ENCODE measurements at places on chromosomes 3 and 15.

DNA sequence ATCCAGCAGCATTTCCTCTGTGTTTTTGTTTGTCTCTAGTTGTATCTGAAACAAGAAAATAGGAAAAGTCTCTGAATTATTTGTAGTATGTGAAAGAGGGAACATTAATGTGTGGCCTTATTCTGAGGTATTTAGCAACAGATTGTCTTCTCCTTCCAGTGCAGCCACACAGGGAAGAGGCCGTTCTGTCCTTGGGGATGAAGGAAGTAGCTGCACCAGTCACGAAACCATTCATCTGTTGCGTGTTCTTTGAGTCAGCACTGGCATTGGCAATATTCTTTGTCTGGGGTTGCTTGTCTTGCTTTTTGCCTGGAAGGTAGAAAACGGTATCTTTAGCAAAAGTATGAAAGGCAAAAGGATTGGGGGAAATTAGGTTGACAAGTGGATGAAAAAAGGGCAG, 91.6 kb downstream of the CDIN1 start:
- no peak for DNase-seq

DNA sequence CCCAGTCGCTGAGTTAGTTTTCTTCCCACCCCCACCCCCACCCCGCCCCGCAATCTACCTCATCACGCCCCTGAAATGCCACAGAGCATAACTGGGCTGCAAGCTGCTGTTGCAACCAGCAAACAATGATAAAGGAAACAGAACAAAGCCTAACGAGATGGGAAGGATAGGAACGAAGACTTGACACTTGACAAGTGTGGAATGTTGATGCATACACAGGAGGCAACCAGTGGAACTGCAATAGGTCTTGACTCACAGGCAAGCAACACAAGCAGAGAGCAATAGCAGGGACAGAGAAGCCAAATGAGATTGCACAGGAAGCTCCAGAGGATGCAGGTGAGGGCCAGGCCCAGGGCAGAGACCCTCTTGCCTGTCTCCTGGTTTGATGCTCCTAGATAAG, 225.9 kb downstream of the IGSF11 start:
- no peak for DNase-seq

GRCh38 chr3:122497425-122497824, 17.3 kb downstream of the KPNA1 start:
- DNase-seq, result no peak

GRCh38 chr3:19920401-19921080, 13.5 kb downstream of the EFHB start:
- no peak for DNase-seq

DNA sequence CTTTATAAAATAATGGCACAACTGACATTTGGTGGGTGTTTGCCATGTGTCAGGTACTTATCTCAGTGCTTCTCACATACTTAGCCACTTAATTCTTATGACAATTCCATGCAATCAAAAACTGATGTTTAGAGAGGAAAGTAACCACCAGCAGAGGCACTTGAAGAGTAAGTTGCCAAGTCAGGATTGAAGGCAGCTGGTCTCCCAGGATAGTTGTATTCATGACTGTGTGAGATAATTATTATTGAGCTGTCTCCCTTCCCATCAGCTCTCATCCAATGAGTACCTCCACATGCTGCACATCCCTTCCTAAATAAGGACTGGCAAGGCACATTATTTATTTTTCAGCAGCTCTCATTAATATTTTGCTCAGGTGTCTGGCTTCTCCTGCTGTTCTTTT, 4.8 kb downstream of the VEPH1 start:
- no peak for DNase-seq

DNA sequence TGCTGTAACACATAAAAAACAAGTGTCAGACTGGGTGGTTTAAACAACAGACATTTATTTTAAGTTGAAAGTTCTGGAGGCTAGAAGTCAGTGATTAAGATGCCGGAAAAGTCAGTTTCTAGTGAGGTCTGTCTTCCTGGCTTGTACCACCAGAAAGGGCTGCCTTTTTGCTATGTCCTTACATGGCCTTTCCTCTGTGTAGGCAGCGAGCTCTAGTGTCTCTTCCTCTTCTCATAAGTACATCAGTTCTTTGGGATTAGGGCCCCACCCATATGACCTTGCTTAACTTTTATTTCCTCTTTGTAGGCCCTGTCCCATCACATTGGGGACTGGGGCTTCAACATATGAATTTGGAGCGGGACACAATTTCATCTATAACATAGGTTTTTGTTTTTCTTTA, 128.0 kb downstream of the BBX start:
- no peak for DNase-seq

DNA sequence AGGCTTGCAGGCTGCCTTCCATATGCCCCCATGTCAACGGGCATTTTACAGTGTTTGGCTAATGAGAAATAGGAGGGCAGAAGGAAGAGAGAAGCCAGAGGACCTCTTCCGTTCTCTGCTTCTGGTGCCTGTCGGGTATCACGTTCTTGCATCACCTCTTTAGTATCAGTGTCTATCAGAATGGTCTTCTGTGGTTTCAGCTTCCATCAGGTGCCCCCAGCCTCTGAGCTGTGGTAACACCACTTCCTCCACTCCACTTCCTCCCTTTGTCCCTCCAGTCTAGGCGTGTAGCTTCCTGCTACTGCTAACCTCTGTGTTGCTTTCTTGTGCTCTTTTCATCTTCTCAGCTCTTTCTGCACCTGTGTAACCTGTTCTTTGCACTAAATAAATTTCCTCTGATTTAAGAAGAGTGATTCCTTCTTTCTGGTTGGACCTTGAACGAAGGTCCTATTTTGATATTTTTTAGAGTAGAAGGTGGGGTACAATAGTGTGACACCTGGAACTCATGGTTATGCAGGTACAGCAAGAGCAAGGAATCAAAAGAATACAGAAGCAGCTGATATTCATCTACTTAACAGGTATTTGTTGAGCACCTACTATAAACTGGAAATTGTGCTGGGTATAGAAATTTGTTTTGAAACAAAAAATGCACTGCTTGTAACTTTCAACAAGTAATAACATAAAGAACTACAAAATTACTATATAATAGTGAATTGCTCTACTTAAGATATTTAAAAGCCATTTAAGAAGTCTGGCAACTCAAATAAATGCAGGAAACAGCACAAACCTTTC, 27.4 kb upstream of the FOXB1 start:
- no peak for DNase-seq

GRCh38 chr3:155835341-155836071, 18.7 kb downstream of the SLC33A1 start:
- DNase-seq, result no peak

- no peak for DNase-seq
Observed at GRCh38 chr3:128555098-128555825, 62.3 kb upstream of the GATA2 start.

GRCh38 chr3:23809840-23810342, 4.1 kb downstream of the UBE2E1 start:
- DNase-seq, result no peak

DNA sequence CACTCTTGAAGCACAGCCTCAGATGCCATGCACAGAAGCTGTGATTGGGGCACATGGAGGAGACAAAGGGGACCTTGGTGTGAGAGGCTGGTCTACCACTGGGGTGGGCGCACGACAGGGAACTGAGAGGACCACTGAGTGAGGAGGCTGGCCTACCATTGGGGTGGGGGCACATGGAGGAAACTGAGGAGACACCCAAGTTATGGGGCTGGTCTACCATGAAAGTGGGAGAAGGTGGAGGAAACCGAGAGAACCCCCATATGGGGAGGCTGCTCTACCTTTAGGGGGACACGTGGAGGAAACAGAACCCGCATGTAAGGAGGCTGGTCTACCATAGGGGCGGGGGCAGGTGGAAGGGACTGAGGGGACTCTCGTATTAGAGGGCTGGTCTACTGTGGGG, 153.4 kb downstream of the FBLN2 start:
- no peak for DNase-seq

- DNase-seq, result no peak
Observed at GRCh38 chr3:59412516-59412915, 362.7 kb upstream of the CFAP20DC start.

DNA sequence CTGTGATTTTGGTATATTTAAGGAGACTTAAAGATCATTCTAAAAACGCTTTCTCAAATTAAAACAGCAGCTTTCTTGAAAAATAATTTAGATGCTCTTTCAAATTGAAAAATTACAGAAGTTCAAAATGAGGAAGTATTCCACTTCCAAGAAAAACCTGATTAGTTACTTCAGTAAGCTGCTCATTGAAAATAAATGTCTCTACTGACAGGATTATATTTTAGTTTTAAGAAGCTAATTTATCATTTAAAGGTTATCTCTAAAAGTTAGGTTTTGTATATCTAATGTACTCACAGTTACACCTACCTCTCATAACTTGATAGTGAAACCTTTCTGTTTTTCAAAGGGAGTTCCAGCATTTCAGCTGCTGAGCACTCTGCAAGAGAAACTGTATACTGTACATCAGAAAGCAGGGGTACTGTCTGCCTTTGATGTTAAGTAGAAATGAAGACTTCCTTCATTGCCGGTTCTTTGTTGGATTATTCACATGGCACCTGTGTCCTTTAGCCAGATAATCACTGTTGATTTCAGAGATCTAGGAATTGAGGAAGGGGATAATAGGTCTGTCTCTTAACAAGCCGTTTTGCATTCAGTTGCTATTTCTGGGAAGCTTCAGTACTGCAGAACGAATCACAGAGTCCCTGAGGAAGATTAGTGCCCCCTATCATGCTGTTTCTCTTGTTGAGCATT, 161.6 kb downstream of the TCF12 start:
- no peak for DNase-seq

- DNase-seq, result no peak
Observed at GRCh38 chr15:73015493-73015892, 36.8 kb upstream of the NEO1 start.

GRCh38 chr15:101672298-101672697, 20.1 kb upstream of the TM2D3 start:
- DNase-seq, result no peak

DNA sequence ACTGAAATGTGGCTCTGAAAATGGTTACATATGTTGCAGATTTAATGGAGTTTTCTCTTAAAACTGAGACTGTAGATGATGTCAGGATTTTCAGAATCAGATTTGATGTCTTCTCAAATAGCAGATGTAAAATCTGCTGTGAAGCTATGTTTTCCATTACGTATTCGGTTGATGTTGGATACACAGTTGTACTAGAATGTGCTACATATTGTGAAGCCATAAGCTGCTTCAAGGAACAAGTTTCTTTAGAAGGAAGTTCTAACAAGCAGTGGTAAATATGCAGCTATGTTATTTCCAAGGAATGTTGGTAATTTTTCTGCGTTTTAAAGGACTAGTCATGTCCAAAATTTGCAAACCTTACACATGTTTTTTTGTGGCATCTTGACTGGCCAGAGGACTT, 197.7 kb downstream of the RBMS3 start:
- DNase-seq, result no peak

- no peak for DNase-seq
Observed at GRCh38 chr3:56724676-56725075, 41.6 kb upstream of the TASOR start.

- no peak for DNase-seq
Observed at GRCh38 chr3:66348704-66349103, 127.9 kb downstream of the SLC25A26 start.

DNA sequence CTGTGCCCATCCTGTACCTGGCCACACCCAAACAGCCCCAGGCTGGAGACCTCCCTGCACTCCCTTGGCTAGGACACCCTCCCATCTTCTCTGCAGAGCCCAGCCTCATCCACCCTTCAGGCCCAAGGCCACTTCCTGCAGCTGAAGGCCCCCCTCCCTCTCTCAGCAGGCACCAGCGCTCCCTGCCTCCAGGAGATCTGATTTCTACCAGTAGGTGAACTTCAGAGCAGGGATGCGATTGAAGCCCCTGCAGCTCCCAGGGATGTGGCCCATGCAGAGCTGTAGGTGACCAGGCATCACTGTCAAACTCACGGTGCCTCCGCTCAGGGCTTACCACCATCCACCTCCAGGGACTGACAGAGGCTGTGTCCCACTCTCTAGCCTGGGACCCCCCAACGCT, 96.3 kb downstream of the NUP210 start:
- no peak for DNase-seq

GRCh38 chr15:66855041-66855440, 153.0 kb downstream of the SMAD6 start:
- no peak for DNase-seq

DNA sequence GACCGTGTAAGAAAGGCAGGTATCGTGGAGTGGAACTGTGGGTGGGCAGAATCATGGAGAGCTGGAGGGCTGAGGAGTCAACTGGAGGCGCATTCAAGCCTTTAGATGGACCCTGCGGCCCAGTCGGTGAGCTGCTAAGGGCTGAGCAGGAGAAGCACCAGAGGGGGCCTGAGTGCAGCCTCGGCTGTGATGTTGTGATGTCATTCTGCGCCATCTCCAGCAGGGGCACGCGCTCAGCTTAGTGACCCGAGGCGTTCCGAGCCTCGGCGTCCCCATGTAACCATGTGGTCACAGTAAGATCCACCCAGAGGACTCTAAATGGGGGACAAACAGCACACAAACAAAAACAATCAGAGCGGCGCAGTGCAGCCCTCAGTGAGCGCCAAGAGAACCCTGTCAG, 76.8 kb downstream of the VGLL4 start:
- no peak for DNase-seq

DNA sequence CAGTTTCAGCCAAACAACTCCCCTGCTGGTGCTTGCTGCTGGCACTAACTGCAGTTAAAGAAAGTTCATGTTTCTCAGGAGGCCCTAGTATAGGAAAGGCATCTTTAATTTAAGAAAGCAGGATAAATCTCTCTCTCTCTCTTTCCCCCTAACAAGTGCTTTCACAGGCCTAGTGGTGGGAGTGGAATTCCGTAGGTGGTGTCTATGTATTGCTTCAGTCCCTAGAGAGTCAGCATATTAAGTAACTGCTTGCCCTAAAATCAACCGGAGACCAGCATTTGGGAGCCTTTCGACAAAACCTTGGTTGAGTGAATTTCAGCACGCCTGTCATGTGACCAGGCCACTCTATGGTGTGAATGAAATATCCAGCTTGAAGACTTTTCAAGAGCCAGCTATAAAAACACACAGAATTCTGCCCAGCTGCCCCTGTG, 169.2 kb upstream of the TGFBR2 start:
- no peak for DNase-seq

- DNase-seq, result no peak
Observed at GRCh38 chr15:56724232-56724631, 9.1 kb downstream of the ZNF280D start.

GRCh38 chr3:60967141-60967540, 284.1 kb downstream of the FHIT start:
- no peak for DNase-seq

DNA sequence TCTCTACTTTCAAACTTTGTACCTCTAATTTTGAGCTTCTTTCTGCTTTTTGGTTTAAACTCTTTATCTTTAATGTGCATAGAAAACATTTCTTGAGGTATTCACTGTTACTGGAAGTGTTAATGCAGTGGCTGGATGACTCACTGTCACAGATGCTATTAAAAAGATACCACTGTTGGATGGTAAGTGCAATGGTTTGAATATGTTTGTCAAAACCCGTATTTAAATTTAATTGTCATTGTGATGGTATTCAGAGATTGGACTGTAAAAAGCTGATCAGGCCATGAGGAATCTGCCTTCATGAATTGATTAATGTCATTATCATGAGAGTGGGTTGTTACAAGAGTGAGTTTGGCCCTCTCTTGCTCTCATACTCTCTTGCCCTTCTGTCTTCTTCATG, 70.6 kb downstream of the AP4E1 start:
- no peak for DNase-seq

GRCh38 chr3:49053543-49053942, 24.3 kb upstream of the IMPDH2 start:
- DNase-seq, result no peak

GRCh38 chr3:99862208-99862607, 44.5 kb downstream of the CMSS1 start:
- DNase-seq, result no peak

Data from NCI-H1694 (cell line).